Naive B cell (primary cell): ENCODE measurements at places on chromosomes 7 and 10.

- no peak overlapping the region for H3K4me3 ChIP-seq
- no peak for DNase-seq
- H3K4me1 ChIP-seq, result peaks cover 2% of the 10 kb centered on the region
- peaks cover 6% of the 10 kb centered on the region for H3K36me3 ChIP-seq
- no peak overlapping the region for H3K27ac ChIP-seq
These were observed 119.0 kb upstream of the FAM133B start for GRCh38 chr7:92709150-92709549.

- no peaks in the 10 kb centered on the region for H3K36me3 ChIP-seq
- no peaks in the 10 kb centered on the region for H3K4me1 ChIP-seq
- no peak overlapping the region for H3K27ac ChIP-seq
- DNase-seq, result no peak
- no peaks in the 10 kb centered on the region for H3K27me3 ChIP-seq
These were observed 1160.3 kb downstream of the CNTNAP2 start for GRCh38 chr7:147276783-147277370.

- no peaks in the 10 kb centered on the region for H3K36me3 ChIP-seq
- H3K27ac ChIP-seq, result peak within 1 kb of the TSS; percentile 99
- H3K4me1 ChIP-seq, result peaks cover 47% of the 10 kb centered on the region
- H3K27me3 ChIP-seq, result no peaks in the 10 kb centered on the region
- DNase-seq, result peak; percentile 90
- H3K4me3 ChIP-seq, result peak within 1 kb of the TSS; percentile 93
These were observed at the start of gene EPC1 for GRCh38 chr10:32346551-32347362. Gene EPC1 (minus strand): TSS chr10:32347158. CDS start chr10:32346915, 243 bp downstream.

DNA sequence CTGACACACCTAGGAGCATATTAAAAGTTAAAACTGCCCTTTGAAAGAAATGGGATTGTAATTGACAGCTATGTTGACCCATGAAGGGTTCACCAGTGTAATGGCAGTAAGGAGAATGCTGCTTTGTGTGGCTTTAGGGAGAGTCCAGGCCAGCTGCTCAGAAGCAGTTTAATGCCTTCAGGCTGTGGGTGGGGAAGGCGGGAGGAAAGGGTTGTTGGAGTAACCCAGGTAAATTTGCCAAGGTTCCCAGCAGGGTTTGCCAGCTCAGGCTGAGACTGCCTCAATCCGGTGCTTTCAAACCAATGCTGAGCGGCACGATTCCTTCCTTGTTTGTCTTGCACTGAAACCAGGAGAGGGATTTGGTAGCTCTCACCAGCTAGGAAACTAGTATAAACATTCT lies 637.2 kb downstream of the INHBA start:
- H3K27ac ChIP-seq, result no peak overlapping the region
- no peak for DNase-seq
- H3K27me3 ChIP-seq, result no peaks in the 10 kb centered on the region

DNA sequence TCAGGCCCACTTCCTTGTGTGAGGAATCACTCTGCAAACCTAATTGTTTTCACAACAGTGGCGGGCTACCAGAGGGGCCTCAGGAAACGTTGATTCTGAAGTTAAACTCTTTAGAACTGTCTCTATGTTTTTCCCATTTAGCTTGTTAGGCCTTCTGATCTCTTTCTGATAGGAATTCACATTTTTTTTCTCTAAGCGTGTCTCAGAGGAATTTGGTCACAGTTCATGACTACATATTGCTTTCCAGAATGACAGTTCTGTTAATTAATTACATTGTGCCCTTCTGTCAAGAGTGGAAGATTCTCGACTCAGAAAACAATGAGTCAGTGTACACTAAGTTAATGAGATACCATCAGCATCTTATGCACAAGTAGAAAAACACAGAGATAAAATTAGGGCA lies 469.2 kb upstream of the C7orf33 start:
- H3K4me3 ChIP-seq, result no peak overlapping the region
- no peaks in the 10 kb centered on the region for H3K27me3 ChIP-seq
- DNase-seq, result no peak
- no peaks in the 10 kb centered on the region for H3K36me3 ChIP-seq
- no peak overlapping the region for H3K27ac ChIP-seq

GRCh38 chr7:155489158-155489840 lies 31.4 kb downstream of the EN2 start:
- H3K4me1 ChIP-seq, result peaks cover 17% of the 10 kb centered on the region
- H3K27me3 ChIP-seq, result peaks cover 19% of the 10 kb centered on the region
- no peak for DNase-seq
- H3K27ac ChIP-seq, result no peak overlapping the region
- no peaks in the 10 kb centered on the region for H3K36me3 ChIP-seq
- peak overlapping the region; percentile 86 for H3K4me3 ChIP-seq

GRCh38 chr10:36271627-36272340 lies 629.7 kb upstream of the FZD8 start:
- no peaks in the 10 kb centered on the region for H3K4me1 ChIP-seq
- H3K36me3 ChIP-seq, result no peaks in the 10 kb centered on the region
- H3K27me3 ChIP-seq, result no peaks in the 10 kb centered on the region
- DNase-seq, result no peak
- H3K4me3 ChIP-seq, result no peak overlapping the region
- no peak overlapping the region for H3K27ac ChIP-seq

DNA sequence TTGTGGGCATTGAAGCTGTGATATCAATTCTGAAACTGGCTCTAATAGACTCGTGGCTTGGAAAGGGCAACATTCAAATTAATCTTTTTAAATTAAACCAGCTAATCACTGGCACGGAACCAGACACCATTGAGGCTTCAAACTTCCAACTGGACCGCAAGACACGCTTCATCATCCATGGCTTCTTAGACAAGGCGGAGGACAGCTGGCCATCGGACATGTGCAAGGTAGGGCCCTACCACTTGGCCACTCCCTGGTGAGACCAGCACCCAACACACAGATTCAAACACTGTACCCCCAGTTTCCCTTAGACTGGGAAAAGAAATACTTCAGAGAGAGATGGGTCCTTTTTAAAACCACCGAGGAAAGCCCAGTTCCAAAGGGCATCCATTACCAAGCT lies 5.1 kb downstream of the PNLIPRP2 start:
- no peaks in the 10 kb centered on the region for H3K4me1 ChIP-seq
- H3K27ac ChIP-seq, result no peak overlapping the region
- DNase-seq, result no peak
- no peaks in the 10 kb centered on the region for H3K36me3 ChIP-seq

GRCh38 chr7:95318501-95319100 lies 5.7 kb downstream of the PON1 start:
- no peak overlapping the region for H3K4me3 ChIP-seq
- no peak overlapping the region for H3K27ac ChIP-seq
- no peaks in the 10 kb centered on the region for H3K4me1 ChIP-seq

- peaks cover 57% of the 10 kb centered on the region for H3K4me1 ChIP-seq
- H3K4me3 ChIP-seq, result peak overlapping the region; percentile 60
- no peaks in the 10 kb centered on the region for H3K27me3 ChIP-seq
- no peaks in the 10 kb centered on the region for H3K36me3 ChIP-seq
These were observed 4.0 kb downstream of the CRCP start for GRCh38 chr7:66118603-66119002.

- H3K27me3 ChIP-seq, result no peaks in the 10 kb centered on the region
- no peak overlapping the region for H3K4me3 ChIP-seq
- peaks cover 7% of the 10 kb centered on the region for H3K36me3 ChIP-seq
- peak overlapping the region; percentile 93 for H3K27ac ChIP-seq
- no peak for DNase-seq
These were observed 70.6 kb downstream of the PIP4K2A start for GRCh38 chr10:22643775-22644174.

GRCh38 chr7:25109276-25109675 lies 15.8 kb downstream of the CYCS start:
- H3K36me3 ChIP-seq, result no peaks in the 10 kb centered on the region
- H3K27me3 ChIP-seq, result peaks cover 24% of the 10 kb centered on the region
- H3K27ac ChIP-seq, result no peak overlapping the region
- H3K4me1 ChIP-seq, result no peaks in the 10 kb centered on the region

DNA sequence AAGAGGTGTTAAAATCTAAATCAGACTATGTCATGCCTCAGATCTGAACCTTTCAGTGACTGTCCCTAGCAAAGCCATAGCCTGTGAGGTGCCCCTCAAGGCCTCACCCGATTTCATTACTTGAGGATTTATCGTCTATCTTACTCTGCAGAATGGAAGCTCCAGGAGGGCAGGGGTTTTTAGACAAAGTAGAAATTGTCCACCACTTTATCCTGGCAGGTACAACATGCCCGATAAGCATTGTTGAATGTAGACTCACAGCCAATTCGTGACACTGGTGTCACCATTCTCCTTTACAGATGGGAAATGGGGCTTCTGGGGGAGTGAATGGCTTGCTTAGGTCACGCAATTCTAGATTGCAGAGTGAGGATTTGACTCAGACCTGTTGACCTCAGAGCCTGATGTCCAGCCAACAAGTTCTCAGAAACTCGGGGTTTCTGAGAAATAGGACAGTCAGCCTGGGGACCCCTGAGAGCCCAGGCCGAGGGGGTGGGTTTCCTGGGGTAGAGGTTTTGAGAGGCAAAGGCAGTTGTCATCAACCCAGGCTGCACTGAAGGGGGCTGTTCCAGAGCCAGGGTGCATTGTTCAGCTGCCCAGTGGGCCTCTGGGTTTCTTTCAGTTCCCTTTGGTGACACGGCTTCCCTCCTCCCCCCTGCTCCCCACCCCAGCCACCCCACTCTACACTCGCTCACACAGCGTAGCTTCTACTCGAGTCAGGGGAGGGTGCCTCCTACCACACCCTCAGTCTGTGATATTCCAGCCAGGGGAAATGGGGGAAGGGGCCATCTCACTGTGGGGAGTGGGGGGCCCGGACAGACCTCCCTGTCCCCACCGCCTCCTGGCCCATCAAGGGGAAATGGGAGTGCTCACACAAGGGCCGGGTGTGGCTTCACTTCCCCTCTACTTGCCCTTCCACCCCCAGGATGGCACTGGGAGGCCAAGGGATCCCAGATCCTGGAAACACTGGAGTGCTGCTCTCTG lies 3.1 kb upstream of the IRF5 start:
- peak overlapping the region; percentile 86 for H3K27ac ChIP-seq
- peak; percentile 57 for DNase-seq
- no peaks in the 10 kb centered on the region for H3K27me3 ChIP-seq
- peaks cover 38% of the 10 kb centered on the region for H3K4me1 ChIP-seq
- H3K36me3 ChIP-seq, result no peaks in the 10 kb centered on the region
- H3K4me3 ChIP-seq, result peak overlapping the region; percentile 72

GRCh38 chr10:17847585-17848296 lies 38.6 kb downstream of the MRC1 start:
- H3K36me3 ChIP-seq, result no peaks in the 10 kb centered on the region
- no peak overlapping the region for H3K27ac ChIP-seq
- DNase-seq, result no peak

- no peak overlapping the region for H3K4me3 ChIP-seq
- H3K36me3 ChIP-seq, result peaks cover 5% of the 10 kb centered on the region
- H3K27ac ChIP-seq, result no peak overlapping the region
- H3K27me3 ChIP-seq, result peaks cover 31% of the 10 kb centered on the region
These were observed 1.9 kb upstream of the ASB15 start for GRCh38 chr7:123599766-123600165.

GRCh38 chr10:117363028-117363427 lies 12.2 kb downstream of the PDZD8 start:
- H3K4me1 ChIP-seq, result peaks cover 44% of the 10 kb centered on the region
- no peaks in the 10 kb centered on the region for H3K36me3 ChIP-seq

GRCh38 chr7:105816954-105817615 lies 59.3 kb downstream of the ATXN7L1 start:
- no peaks in the 10 kb centered on the region for H3K36me3 ChIP-seq
- H3K4me3 ChIP-seq, result no peak overlapping the region
- DNase-seq, result no peak
- no peak overlapping the region for H3K27ac ChIP-seq
- peaks cover 13% of the 10 kb centered on the region for H3K27me3 ChIP-seq

- H3K4me1 ChIP-seq, result no peaks in the 10 kb centered on the region
- DNase-seq, result no peak
- H3K36me3 ChIP-seq, result no peaks in the 10 kb centered on the region
- H3K27me3 ChIP-seq, result peaks cover 6% of the 10 kb centered on the region
These were observed 162.1 kb downstream of the CHN2 start for GRCh38 chr7:29356631-29357030.

DNA sequence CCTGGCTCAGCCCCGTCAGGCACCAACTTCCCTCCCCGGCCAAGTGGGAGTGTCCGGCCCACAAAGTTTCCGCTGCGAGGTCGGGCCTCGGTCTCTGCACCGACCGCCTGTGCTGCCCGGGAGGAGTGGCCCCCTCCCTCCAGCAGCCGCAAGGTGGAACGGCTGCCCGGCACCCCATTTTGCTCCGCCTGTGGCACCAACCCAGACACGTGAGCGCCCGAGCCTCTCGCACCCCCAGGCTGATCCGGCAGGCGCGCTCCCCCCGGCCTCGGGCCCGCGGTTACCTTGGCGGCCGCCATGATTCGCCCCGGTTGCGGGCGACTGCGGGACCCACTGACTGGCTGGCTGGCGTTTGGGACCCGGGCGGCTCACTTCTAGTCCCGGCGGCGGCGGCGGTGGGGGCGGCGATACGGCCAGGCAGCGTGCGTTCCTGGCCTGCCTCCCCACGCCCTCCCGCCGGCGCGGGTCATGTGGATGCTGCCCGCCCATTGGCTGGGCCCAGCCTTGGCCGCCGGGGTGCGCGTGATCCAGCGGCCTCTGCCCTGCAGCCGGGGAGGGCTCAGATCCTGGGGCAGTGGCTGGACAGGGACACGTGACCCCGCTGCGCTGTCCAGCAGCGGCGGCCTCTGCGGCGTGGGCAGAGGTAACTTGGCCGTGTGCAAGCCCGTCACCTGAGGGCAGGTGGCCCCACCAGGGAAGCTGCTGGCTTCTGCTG lies at the start of gene SLC25A13:
TSS of gene SLC25A13 (minus strand) at position 441 of the 715 bp plus-strand sequence. CDS start at position 299, 142 bp downstream.
- no peaks in the 10 kb centered on the region for H3K36me3 ChIP-seq
- H3K27ac ChIP-seq, result peak within 1 kb of the TSS; percentile 79
- H3K4me3 ChIP-seq, result peak within 1 kb of the TSS; percentile 96
- H3K27me3 ChIP-seq, result no peaks in the 10 kb centered on the region
- peaks cover 20% of the 10 kb centered on the region for H3K4me1 ChIP-seq
